Smooth muscle cell of the umbilical artery (primary cell): ENCODE measurements at places on chromosomes 4 and X. TPM values are rescaled to one million over a fixed set of nuclear protein-coding genes. Genes with fewer than 3 reads are reported as not detected.

Gene NIPAL1
- total RNA-seq, result 0.59 and 2.7 TPM in 2 replicates

Gene PHEX
- total RNA-seq, result under 0.01 and 0.37 TPM in 2 replicates

Gene STK32B
- 0.59 and 1.6 TPM in 2 replicates for total RNA-seq

Gene PASD1
- total RNA-seq, result not detected in 2 replicates

Gene CXorf51B
- total RNA-seq, result not detected in 2 replicates

Gene PITX2
- 33.3 and 60.6 TPM in 2 replicates for total RNA-seq

Gene C4orf51
- total RNA-seq, result not detected in 2 replicates

Gene GSX2
- total RNA-seq, result not detected in 2 replicates

Gene MND1
- total RNA-seq, result 1.8 and 3.0 TPM in 2 replicates

Gene TBC1D8B
- 36.2 and 44.4 TPM in 2 replicates for total RNA-seq

Gene CDS1
- total RNA-seq, result under 0.01 and 0.05 TPM in 2 replicates

Gene MAGEA11
- total RNA-seq, result not detected in 2 replicates

Gene BTK
- total RNA-seq, result not detected in 2 replicates

Gene SPATA4
- total RNA-seq, result under 0.01 and 0.23 TPM in 2 replicates

Gene RAP1GDS1
- total RNA-seq, result 68.6 and 108 TPM in 2 replicates

Gene SLC9B1
- total RNA-seq, result 0.51 and 0.89 TPM in 2 replicates

Gene FANCB
- total RNA-seq, result 4.5 and 7.5 TPM in 2 replicates

Gene DIAPH2
- total RNA-seq, result 8.0 and 15.4 TPM in 2 replicates

Gene GPAT3
- total RNA-seq, result 2.7 and 8.5 TPM in 2 replicates

Gene PCDH19
- total RNA-seq, result 0.69 and 1.2 TPM in 2 replicates

Gene SLBP
- total RNA-seq, result 34.1 and 49.5 TPM in 2 replicates

Gene TMPRSS11E
- total RNA-seq, result under 0.01 and 0.05 TPM in 2 replicates

Gene CSAG3
- not detected in 2 replicates for total RNA-seq

Gene REELD1
- total RNA-seq, result not detected in 2 replicates

Gene SASH3
- not detected in 2 replicates for total RNA-seq

Gene ZMAT1
- 0.23 and 0.30 TPM in 2 replicates for total RNA-seq

Gene DCAF12L2
- total RNA-seq, result 0.05 TPM in 1 of 2 replicates, not detected in the other

Gene GPRIN3
- 0.23 and 0.30 TPM in 2 replicates for total RNA-seq

Gene IL13RA1
- total RNA-seq, result 82.7 and 96.5 TPM in 2 replicates

Gene PLAC8
- total RNA-seq, result not detected in 2 replicates

Gene PPP2R2C
- total RNA-seq, result 0.18 TPM in 1 of 2 replicates, not detected in the other

Gene NPY2R
- not detected in 2 replicates for total RNA-seq

Gene TMEM31
- total RNA-seq, result not detected in 2 replicates

Gene GLRA3
- not detected in 2 replicates for total RNA-seq

Gene AGA
- total RNA-seq, result 32.5 and 40.1 TPM in 2 replicates

Gene HERC5
- total RNA-seq, result 0.59 and 0.69 TPM in 2 replicates

Gene MAGEB17
- not detected in 2 replicates for total RNA-seq

Gene GPR101
- not detected in 2 replicates for total RNA-seq

Gene MEPE
- total RNA-seq, result not detected in 2 replicates

Gene STATH
- not detected in 2 replicates for total RNA-seq

Gene UCHL1
- 1,235 and 1,433 TPM in 2 replicates for total RNA-seq
